CD4-positive, alpha-beta memory T cell (primary cell): ENCODE measurements at places on chromosomes 3 and 15.

GRCh38 chr3:184538666-184539431 lies 22.7 kb upstream of the EPHB3 start:
- DNase-seq: no peak

DNA sequence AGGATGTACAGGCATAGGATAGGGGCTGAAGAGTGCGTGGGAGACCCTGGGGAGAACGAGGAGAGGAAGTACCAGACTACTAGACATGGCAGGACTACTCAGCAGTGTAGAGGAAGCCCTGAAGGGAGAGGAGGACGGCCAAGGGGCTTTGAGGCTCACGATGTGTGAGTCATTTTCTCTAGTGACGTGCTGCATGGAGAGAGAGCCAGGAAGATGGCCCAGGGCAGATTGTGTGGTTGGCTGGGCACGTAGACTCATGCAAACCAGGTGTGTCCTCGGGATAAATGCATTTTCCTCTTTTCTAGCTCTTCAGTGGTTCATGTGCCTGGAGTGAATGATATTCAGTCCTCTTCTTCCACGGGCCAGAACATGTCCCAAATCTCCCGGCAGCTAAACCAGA lies 115.0 kb upstream of the ABHD17C start:
- DNase-seq: no peak

- DNase-seq: no peak
These were observed 445 bp downstream of the EFCAB12 start for GRCh38 chr3:129428007-129428375.

DNA sequence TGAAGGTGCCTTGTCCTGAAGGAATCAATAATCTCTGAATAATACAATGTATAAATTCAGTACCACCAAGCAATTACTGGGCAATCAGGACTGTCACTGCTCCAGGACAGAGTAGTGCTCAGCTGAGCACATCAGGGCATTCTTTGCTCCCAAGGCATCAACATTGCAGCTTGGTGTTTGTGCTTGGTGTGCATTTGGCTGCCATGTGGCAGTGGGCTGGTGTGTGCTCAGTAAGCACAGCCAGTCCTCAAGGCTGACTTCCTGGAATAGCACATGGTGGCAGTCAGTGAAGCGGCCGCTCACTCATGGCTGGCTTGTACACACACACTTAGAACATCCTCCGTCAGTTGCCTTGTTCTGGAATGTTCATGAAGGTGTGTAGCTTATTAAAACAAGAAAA lies 217.0 kb downstream of the EPHB1 start:
- DNase-seq: no peak

DNA sequence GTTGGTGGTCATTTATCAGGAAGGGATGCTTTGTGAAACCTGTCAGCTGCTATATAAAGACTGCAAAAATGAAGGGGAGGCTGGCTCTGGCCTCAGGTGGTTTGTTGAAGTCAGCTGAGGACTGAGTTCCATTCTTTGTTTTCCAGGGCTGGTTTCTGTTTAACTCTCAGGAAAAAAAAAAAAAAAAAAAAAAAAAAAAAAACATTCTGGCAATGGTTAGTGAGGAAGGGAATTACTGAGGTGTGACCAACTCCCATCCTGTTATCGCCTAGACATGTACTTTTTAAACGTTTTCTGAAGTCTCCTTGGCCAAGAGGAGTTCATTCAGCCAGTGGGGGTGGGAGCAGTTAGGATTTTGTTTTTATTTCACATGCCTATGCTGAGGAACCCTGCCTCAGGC lies 316.3 kb downstream of the OXSM start:
- no peak for DNase-seq

GRCh38 chr15:60660290-60661051 lies 181.5 kb upstream of the ICE2 start:
- DNase-seq: no peak

- no peak for DNase-seq
These were observed 2.7 kb downstream of the ZIC1 start for GRCh38 chr3:147411815-147412241.

DNA sequence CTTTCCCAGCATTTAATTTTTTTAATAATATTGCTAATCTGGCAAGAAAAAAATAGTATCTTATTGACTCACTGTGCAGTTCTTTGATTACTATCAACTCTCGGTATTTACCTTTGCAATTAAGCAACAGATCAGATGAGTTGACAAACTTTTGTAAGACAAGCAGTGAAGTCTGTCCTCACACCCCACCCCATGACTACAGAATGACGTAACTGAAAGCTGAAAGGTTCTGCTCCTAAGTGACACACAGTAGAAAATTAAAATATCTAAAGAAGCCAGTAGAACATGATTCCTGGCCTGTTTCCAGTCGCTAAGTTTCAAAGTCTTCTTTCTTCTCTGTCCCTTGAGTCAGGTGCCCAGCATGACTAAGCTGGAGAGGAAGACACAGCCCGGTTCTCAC lies 135.5 kb downstream of the STT3B start:
- DNase-seq: no peak

GRCh38 chr15:99613481-99613880 lies 47.7 kb downstream of the MEF2A start:
- no peak for DNase-seq

- DNase-seq: no peak
These were observed 239.3 kb downstream of the FEZF2 start for GRCh38 chr3:62134061-62134496.

DNA sequence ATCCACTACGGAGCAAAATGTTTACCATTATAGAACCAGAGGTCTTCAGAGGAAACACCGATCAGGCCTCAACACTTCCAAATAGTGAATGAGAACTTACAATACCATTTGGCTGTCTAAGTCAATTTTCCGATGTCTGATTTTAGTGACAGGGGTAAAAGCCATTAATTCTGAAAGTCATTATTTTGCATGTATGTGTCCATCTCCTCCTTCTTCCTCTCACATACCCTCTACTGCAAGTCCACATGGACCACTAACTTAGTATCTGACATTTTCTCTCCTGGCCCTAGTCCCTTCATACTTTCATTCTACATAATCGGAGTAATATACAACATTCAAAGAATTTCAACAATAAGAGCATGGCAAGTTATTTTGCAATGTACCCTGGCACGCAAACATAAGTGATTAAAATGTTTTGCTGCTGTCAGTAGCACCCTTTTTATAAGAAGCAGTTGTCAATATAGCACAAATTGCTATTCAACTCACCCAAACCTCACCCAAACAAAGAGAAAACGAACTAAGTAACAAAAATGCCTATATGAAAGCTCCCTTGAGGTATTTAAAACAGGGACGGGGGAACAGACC lies 1.9 kb downstream of the TOP2B start:
- no peak for DNase-seq

DNA sequence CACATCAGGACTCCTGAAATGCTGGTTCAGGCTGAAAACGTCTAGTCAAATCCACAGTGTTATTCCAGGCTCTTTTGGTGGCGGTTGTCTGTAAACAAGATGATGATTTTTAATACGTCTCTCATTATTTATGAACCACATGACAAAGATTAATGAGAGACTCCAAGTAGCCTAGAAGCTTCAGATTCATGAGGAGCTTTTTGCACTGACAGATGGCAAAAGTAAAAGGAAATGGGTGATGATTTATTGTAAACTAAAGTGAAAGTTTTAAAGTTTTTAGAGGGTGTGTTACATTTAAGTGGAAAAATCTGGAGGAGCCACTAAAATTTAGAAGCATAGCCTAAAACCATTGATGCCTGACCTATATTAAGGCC lies 77.0 kb downstream of the BBX start:
- no peak for DNase-seq

DNA sequence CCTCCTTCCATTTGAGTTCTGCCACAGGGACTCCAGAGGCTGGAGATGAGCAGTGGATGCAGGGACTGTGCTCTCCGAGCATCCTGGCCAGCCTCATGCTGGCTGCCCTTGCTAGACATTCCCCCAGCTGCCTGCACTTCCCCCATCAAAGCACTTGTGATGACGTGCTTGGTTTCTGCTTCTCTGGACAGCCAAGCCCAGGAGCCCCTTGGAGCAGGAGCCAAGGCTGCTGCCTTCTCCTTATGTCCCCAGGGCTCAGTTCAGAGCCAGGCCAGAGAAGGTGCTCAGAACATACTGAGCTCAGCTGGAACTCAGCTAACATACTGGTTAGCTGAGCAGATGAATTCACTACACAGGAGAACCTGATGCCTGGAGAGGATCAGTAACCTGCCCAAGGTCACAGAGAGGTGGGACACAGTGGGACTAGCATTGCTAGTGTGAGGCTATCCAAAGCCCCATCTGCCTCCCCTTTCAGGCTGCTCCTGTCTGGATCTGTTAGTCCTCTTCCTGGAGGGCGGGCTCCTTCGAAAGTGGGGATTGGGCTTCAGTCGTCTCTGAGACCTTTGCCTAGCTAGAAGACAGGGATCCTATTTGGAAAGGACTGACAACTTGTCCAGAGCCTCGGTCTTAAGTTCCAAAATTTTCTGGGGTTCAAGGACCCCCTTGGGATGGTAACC lies 4.3 kb downstream of the PCBP4 start:
- DNase-seq: no peak

DNA sequence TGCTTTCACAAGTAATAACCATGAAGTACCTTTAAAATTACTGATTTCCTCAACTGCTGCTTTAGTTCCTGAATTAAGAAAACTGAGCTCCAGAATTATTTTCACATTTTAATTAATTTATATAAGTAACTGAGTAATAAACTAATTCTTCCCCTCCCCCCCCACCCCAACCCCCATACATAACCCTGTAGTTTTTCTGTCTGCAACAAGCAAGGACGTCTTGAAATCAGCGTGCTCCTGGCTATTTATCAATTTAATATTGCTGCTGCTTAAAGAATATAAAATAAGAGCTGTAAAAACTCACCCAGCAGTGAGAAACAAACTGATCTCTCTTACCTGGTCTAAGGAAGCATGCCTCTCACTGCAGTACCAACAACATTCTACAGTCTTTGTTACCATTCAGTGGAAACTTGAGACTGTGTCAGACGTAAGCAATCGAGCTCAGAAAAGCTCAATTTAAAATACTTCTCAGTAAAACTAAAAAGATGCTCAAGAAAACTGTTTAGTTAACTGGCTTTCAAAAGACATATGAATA lies 121.0 kb downstream of the TFDP2 start:
- DNase-seq: peak; percentile 24

- no peak for DNase-seq
These were observed 1332.8 kb downstream of the ZPLD1 start for GRCh38 chr3:103767635-103768034.

GRCh38 chr3:73490453-73491286 lies 134.1 kb downstream of the PDZRN3 start:
- DNase-seq: no peak

DNA sequence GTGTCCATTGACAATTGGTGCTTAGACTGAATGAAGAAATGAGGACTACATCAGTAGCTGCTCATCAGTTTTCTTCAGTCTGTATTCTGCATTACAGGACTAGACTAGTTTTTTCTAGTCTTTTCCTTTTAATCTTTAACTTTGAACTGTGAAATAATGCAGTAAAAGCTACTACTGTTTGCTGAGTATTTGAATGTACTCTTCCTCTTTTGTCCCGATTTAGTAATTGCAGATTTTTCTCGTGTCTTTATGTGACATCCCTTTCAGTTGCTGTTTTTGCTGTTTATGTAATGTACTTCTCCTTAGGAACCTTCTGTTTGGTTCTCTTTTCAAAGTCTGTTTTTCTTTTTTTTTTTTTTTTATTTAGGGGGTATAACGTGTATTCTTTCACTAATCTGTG lies 17.4 kb downstream of the MFSD1 start:
- DNase-seq: no peak

GRCh38 chr3:156396851-156397250 lies 158.1 kb downstream of the SSR3 start:
- no peak for DNase-seq

GRCh38 chr3:157467200-157467599 lies 30.6 kb downstream of the PTX3 start:
- no peak for DNase-seq

- DNase-seq: no peak
These were observed 21.8 kb downstream of the WDR53 start for GRCh38 chr3:196546537-196546936.

- no peak for DNase-seq
These were observed 19.4 kb downstream of the CMTM8 start for GRCh38 chr3:32257641-32258438.

GRCh38 chr3:187000711-187001151 lies 70.4 kb downstream of the ST6GAL1 start:
- DNase-seq: no peak

- DNase-seq: no peak
These were observed 9.1 kb downstream of the ABHD5 start for GRCh38 chr3:43699864-43700263.

DNA sequence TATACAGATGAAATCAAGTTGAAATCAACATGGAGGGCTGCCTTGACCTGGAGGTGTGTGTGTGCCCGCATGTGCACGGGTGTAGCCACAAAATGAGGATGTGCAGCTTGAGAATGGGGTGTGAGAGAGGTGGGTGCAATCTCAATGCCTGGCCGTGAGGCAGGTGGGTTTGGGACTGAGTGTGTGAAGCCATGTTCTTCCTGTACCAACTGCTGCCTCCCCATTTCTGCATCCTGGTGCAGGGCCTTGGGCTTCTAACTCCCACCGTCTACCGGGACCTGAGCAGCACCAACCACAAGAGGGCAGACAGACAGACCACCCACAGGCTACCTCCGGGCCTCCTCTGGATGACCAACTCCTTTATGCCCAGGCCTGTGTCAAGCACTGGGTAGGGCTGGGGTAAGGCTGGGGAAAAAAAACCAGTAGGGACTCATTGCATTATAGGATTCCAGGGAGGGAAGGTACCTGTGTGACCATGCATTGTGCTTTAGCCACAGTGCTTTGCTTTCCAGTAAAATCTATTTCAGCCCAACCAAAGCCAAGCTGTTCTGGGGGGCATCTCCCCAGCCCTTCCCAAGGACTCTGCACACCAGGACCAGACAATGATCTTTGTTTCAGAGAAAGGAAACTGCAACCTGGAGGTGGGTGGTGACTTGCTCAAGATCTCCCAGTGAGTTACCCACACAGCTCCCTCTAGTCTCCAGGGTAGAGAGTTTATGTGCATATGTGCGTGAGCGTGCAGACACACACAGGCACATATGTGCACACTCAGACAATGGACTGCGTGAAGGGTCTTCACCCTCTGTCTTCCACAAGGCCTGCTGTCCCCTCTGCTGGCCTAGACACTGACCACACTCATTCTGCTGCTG lies 162.2 kb upstream of the TLE3 start:
- DNase-seq: no peak

- no peak for DNase-seq
These were observed 46.2 kb downstream of the CTDSPL start for GRCh38 chr3:37907906-37908305.

- no peak for DNase-seq
These were observed 24.0 kb downstream of the GOLIM4 start for GRCh38 chr3:168071591-168072322.
